Stimulated activated CD4-positive, alpha-beta T cell treated with anti-CD3 and anti-CD28 coated beads, Interleukin-12 subunit alpha, Interleukin-12 subunit beta, amount 100 ng/mL, for 4 hours (primary cell): ENCODE measurements at places on chromosomes 3 and 15.

DNA sequence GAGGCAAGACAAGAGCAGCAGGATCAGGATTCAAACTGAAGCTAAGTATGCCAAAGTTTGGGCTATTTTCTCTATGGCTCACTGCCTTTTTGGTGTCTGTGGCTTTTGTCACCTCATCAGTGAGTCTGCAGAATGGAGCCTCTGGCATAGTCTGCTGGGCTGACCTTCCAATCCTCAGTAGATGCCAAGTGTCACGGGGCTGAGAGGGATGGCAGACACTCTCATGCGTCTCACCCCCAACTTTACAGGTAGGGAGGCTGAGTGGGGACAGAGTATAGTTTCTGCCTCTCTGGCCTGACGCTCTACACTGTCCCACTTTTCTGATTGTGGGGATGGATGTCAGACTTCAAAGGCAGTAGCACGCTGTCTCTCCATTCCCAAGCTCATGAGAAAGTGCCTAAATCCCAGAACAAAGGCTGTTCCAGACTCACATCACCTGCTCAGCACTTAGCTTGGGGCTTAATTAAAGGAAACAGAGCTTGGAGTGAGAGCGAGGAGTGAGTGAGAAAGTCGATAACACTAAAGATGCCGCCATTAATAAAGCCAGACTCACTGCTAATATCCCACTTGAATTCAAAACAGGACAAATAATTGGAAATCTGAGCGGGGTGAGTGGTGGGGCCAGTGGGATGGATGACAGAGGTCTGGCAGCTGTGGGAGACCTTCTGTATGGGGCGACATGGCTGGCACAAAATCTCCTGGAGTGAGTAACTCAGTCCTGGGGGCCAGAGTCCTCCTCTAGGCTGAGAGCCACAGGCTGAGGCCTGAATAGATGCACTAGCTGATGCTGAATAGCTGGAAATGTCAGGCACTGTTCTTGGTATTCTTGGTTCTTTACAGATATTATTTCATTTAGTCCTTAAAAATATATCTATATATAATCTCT, 78.4 kb upstream of the MRPS22 start:
- no peak for DNase-seq

DNA sequence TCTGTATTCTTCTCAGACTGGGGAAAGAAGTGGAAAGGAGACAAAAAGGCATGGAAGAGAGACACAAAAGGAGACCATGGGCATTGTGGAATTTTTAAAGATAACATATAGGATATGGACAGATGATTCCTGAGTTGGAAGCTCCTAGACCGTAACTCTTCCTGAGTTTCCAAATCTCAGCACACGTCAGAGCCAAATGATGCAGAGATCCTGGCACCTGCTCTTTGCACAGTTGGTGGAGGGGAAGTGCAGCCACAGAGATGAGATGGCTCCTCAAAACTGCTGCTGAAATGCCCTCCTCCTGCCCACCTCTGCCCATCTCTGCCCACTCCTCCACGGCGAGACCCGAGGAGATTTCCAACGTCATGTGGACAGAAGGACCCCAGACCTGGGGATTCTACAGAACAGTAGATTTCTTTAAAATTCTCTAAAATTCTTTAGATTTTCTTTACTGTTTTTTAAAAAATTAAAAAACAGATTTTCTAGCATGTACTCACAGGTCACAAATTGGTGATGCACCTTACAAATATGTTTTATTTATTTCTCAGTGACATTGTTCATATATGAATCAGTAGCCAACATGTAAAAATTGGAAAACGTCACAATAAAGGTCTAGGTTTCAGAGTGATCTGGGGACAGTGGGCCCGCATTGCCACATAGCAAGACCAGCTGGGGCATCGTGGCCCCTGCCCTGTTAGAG, 8.1 kb downstream of the CPN2 start:
- no peak for DNase-seq

- no peak for DNase-seq
These were observed 984 bp downstream of the CCR5 start for GRCh38 chr3:46371519-46372340.

- no peak for DNase-seq
These were observed 25.8 kb upstream of the NEDD4 start for GRCh38 chr15:56019060-56019793.

- DNase-seq = no peak
These were observed 234.6 kb downstream of the EBLN2 start for GRCh38 chr3:73295876-73296635.

DNA sequence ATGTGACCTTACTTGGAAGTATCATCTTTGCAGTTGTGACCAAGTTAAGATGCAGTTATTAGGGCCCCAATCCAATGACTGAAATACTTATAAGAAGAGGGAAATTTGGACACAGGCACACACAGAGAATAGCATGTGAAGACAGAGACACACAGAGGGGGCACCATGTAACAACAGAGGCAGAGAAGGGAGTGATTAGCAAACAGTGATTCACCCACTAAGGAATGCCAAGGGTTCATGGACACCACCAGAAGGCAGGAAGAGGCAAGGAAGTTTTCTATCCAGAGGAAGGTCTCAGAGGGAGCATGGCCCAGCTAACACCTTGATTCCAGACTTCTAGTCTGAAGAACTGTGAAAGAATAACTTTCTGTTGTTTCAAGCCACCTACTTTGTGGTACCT, 25.0 kb downstream of the SIDT1 start:
- no peak for DNase-seq

DNA sequence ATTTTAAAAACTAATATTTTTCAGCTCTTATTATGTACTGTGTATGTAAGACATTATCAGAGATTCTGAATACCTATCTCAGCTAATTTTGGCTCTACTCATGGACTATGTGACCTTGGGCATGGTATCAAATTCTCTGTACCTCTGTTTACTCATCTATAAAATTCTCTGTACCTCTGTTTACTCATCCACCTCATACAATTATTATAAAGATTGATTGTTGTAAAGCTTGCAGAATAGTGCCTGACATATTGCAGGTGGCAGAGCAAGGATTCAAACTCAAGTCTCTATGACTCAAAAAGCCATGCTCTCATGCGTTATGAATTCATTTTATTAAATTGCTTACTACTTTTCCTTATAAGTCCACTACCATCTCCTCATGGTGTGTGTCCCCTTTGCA, 151.9 kb upstream of the ARL6 start:
- no peak for DNase-seq

DNA sequence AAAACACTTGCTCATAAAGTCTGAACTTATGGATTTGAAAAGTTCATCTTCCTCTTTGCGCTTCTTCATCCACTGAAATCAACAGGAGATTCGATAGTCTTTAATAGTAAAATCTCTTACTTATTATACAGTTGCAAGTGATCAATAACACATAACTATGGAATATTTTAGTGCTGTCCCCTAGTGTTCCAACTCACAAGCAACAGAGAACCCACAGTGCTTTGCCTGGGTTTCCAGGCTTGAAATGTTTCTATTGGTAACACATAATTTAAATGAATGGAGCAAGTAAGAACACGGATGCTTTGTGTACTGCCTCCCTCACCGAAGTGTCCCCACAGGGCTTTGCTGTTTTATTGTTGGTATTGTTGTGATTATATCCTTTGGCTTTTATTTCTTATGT, 93.5 kb downstream of the WDR72 start:
- no peak for DNase-seq

- DNase-seq = no peak
These were observed 16.4 kb upstream of the CBLB start for GRCh38 chr3:105885256-105885655.

DNA sequence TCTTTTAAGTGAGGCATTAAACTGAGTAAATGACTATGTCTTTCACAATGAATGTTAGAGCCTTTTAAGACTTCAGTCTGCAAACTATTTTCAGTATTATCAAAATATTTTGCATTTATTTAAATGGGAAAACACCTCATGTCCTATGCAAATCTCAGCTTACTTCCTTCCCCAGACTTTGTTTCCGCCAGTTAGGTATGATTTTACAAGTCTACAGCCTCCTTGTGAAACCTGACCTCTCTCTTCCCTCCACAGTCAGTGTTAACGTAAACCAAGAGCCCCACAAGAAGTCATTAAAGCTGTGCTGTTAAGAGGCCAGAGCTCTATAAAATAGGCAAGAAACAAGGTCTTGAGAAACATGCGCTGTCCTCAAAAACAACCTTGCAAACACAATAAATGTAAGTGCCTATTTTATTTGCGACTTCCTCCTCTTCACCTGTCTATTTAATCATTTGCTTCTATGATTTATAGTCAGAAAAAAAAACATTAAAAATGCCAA, 48.3 kb downstream of the PRTG start:
- no peak for DNase-seq

- no peak for DNase-seq
These were observed 125.1 kb upstream of the IQSEC1 start for GRCh38 chr3:13198264-13198879.

GRCh38 chr15:61053401-61053965, 175.6 kb downstream of the RORA start:
- DNase-seq = no peak

GRCh38 chr3:15332405-15333098, at the start of gene SH3BP5:
Gene SH3BP5 (minus strand): TSS chr3:15332586. CDS start chr3:15332408, 178 bp downstream.
- DNase-seq = peak; percentile 69

GRCh38 chr3:197362081-197362480, 63.7 kb upstream of the DLG1 start:
- DNase-seq = no peak

DNA sequence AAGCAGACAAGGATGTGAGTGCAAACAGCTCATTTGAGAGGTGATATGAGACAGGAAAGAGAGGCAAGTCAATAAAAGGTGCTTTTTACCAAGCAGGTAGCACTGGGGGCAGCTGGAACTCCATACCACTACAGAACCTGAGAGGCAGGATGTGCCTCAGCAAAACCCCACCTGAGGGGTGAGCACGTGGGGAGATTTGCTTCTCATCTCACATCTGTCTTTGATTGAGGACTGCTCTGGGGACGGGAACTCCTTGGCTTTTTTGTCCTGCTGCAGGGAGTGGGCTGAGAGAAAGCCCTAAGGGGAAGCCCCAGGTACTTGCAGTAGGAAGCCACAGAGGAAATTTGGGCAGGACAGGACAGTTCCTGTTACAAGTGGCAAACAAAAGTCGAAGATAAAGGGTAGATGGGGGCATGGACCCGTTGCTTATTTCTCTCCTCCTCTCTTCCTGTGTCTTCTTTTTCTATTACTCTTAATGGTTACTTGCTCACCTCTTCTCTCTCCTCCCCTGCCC, 27.1 kb downstream of the CFAP161 start:
- DNase-seq = no peak

DNA sequence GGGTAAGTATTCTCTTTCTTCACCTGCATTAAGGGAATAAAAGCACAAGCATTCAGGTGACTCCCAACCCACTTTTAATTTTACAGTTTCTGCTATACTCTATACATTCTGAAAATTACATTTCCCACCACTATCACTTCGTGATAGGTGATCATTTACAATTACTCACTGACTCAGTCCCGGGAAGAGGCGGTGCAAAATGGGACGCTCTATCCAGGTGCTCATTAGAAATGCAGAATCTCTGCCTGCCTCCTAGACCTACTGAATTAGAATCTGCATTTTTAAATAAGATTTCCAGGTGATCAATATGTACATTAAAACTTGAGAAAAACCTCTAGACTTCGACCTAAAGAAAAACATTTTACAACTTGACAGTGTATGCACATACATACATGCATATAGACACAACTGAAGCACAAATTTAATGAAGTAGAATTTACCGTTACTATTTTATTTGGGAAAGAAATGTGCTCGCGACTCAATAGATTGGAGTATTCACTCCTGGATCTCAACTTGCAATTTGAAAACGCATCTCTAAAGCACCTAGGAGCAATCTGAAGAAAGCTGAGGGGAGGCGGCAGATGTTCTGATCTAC, 598 bp upstream of the TGFBR2 start:
- DNase-seq = no peak

GRCh38 chr3:72745146-72745999, 102.9 kb downstream of the SHQ1 start:
- no peak for DNase-seq

- DNase-seq = no peak
These were observed 169.3 kb downstream of the GBE1 start for GRCh38 chr3:81592101-81592500.

DNA sequence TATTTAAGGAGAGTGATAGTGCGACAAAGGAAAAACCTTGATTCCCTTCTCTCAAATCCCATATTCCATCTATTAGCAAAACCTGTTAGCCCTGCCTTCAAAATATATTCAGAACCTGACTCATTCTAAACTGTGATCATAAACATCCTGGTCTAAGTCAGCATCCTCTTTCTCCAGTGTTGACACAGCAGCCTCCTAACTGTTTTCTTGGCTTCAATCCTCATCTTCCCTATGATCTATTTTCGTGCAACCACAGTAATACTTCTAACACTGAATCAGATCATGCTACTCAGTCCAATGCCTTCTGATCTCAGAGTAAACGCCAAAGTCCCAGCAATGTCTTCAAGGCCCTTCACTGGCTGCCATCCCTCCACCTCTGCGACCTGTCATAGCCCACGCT, 785.1 kb downstream of the EDEM1 start:
- DNase-seq = no peak

DNA sequence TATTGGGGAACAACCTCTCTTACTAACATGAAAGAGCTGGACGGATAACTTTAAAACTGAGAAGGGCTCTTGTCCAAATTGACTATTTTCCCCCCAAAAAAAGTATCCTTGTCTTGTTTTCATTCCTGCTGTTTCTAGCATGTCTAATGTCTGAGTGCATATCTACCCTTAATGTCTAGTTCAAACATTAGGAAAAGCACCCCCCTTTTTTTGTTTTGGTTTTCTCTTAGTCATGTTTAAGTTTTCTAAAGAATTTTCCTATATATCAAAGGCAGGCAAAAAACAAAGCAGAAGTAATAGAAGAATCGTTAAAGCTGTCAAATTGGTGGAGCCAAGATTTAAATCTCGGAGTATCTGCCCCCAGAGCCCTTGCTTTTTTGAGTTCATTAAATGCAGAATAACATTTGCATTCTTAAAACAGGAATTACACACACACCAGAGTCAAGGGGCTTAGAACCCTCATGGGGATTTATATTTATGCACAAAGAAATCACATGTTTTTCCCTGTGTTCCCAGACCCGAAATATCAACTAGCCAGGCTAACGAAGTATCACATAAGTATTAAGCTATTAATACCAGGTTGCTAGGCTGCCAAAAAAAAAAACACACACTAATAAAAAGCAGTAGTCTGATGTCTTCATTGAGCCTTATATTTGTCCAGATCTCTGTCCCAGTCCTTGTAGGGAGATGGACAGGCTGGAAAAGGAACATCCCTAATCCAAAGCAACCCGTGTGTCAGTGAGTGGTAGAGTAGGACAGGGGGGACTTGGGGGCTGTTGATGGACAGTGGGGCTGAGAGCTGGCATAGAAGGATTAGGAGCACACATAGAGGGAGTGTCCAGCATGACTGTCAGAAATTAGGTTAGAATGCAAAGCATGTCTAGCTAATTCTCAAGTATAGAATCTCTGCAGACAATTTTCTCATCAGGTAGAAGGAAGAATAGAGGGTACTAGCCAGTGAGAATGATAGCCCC, 103.6 kb upstream of the BFSP2 start:
- no peak for DNase-seq
